ENCODE measurements at places on chromosomes 2 and 18.

DNA sequence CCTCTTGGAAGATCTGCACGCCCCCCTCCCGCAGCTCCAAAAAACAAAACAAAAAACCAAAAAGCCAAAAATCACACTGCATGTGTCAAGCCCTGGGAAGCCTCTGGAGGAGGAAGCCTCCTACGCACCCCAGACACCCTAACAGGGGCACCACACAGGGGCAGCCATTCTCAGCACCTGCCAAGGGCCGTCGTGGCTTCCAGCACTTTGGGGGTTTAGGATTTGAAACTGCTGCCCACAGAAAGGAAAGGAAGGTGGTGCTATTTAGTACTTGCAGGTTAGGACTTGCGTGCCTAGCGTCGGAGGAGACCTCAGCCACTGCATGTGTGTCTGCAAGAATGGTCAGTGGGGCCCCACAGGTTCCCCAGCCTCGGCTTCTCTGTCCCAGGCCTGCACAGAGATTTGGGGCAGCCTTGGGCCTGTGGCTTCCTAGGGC, 419 bp upstream of the GPR55 start:
- peak; percentile 21 for DNase-seq

GRCh38 chr2:49005261-49005660, 149.1 kb downstream of the FSHR start:
- no peak for DNase-seq

DNA sequence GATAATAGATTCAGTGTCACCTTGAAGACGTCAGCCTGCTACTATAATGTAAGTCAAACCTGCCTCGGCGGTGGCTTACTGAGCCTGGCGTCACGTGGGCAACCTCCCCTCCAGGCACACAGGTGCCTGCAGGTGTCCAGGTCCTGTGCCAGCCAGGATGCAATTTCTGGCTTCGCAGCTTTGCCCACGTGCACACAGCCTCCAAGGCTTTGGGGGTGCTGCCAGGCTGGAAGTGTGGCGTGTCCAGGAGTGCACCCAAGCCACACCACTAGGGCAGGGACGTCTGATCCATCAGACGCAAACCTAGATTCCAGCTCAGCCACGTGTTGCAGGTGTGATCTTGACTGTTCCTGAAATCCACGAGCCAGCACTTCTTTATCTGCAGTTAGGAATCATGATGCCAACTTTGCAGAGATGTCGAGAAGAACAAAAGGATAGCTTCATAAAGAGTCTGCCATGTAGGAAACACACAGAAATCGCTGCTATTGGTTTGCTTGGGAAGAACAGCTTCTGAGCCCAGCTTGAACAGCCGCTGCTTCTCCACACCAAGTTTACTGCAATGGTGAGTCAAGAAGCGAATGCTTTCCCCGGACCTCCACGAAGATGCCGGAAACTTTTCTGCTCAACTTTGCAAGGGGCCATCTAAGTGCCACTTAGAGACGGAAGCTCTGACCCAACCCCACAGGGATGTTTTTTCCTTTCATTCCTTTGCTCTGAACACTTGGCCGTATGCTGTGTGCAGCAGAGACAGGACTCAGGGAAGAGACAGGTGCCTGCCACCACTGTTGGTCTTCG, 84.2 kb upstream of the SALL3 start:
- no peak for DNase-seq

DNA sequence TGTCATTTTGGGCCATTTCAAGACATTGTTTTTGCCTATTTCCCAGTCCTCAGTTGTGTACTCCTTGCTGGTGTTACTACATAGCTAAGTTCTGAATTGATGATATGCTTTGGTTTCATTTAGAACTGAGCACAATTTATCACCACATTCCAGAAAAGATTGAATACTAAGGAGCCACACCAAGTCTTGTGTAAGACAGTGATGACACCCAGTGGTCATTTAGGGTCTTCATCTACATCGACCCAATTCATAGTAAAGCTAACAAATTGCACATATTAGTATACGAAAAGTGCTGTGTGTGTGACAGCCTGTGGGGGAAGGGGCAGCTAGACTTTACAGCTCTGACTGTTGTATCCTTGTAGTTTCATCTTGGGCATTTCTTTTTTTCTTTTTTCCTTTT, 10.9 kb upstream of the DLX2 start:
- no peak for DNase-seq

DNA sequence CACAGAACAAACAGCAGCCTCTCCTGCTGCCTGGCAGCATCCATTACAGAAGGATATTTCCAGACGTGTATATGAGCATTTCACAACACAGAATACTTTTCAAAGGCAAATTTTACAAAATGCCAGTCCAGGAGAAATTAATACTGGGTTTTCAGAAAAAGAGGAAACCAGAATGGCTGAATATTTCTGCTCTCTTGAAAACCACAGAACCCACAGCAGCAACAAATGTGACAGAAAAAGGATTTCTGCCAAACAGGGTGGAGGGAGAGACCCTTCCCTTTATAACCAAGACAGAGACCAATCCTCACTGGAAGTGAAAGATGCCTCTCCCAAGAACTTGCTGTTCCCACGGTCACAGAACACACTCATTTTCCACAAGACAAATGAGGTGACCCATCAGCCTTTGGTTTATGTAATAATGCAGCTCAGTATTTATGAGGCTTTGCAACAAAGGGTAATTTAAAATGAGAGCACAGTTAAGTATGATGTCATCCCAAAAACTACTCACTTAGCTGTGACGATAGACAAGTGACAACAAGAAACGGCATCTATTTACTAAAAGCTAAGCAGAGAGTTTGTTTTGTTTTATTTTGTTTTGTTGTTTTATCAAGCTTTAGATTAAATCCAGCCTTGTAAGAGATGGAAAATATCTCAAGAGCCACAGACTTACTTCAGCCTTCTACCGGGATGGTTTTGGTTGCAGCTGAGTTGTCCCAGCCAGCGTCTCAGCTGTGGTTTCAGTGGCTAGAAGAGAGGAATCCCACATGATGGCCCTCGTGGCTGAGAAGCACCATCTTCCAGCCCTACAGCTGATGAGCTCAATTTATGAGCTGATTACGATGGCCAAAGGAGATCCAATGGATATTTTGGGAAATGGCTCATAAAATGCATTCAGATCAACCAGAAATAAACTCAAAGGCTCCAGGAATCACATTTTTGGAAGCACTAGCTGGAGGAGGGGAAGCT, 249.3 kb upstream of the AGAP1 start:
- DNase-seq: no peak

- DNase-seq: peak; percentile 24
Observed at GRCh38 chr2:72924353-72925240, 7.3 kb downstream of the EMX1 start.
